ENCODE measurements at places on chromosomes 7 and 10.

- DNase-seq = no peak
These were observed 9.3 kb downstream of the EVX1 start for GRCh38 chr7:27251652-27252590.

- no peak for DNase-seq
These were observed 496.9 kb downstream of the CCSER2 start for GRCh38 chr10:84825330-84825729.

GRCh38 chr7:138814816-138815332, 16.9 kb upstream of the ATP6V0A4 start:
- no peak for DNase-seq

DNA sequence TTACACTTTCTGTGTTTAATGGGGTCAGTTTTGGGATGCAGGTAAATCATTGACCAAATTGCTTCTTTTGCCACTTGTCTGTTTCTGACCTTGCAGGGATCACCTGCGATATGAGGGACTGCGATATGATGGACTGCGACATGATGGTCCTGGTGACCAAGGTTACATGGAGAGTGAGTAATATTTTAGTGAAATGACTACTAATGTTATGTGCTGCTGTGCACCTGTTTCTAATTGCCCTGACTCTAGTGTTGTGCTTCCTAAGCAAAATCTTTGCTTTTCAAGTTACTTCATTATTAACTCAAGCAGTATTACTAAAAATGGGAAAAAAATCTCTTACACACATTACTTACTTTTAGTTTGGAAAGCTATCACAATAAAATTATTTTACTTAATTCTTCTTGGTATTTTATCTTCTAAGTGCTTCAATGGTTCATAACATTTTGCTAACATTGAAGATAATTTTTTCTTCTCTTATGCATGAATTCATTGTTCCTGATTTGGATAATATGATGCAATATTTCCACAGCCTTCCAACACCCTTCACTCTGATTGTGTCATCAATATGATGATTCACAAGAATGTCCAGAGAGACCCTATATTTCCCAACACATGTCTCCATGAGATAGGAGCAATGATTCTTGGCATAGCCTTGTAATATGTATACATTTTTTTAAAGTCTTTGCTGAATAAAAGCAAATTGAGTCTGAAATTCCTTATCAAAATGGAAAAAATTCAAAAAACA, 306.2 kb upstream of the AKR1E2 start:
- no peak for DNase-seq

- no peak for DNase-seq
These were observed at the start of gene TMEM196 for GRCh38 chr7:19772841-19773760. TSS of gene TMEM196 (minus strand) at chr7:19773617. CDS start at chr7:19772696, 921 bp downstream.

GRCh38 chr7:8131694-8132605, 130.0 kb downstream of the ICA1 start:
- no peak for DNase-seq

GRCh38 chr7:92691578-92691977, 101.4 kb upstream of the FAM133B start:
- peak; percentile 81 for DNase-seq

- no peak for DNase-seq
These were observed 166.1 kb downstream of the DNAJB9 start for GRCh38 chr7:108735814-108736213.

GRCh38 chr10:72027498-72027897, 60.9 kb downstream of the SPOCK2 start:
- DNase-seq = peak; percentile 88

GRCh38 chr10:8036506-8037198, 17.8 kb upstream of the GATA3 start:
- no peak for DNase-seq

DNA sequence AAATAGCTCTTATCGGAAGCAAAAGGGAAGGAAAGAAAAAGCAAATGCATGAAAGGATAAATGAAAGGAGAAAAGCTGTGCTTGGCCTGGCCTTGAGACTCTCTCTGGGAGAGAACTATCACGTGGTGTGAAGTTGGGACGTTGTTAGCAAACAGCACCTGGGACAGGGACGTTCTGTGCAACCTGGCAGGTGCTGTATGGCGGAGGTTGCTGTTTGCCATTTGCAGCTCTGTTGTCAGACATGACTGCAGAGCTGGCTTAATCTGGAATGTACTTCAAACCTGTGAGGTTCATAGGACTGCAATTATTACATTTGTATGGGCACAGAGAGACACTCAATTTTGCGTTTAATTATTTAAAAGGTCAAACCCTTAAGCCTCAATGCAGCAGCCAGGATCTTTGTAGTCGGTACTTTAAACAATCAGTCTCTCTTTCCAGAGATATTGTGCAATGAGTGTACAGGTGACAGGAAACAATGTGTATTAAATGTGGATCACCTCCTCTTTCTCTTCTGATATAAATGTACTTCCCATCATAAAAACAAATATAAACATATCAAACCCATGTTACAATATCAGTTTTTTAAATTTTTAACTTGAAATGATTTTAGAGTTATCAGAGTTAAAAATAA, 800.5 kb upstream of the KCND2 start:
- DNase-seq = no peak

DNA sequence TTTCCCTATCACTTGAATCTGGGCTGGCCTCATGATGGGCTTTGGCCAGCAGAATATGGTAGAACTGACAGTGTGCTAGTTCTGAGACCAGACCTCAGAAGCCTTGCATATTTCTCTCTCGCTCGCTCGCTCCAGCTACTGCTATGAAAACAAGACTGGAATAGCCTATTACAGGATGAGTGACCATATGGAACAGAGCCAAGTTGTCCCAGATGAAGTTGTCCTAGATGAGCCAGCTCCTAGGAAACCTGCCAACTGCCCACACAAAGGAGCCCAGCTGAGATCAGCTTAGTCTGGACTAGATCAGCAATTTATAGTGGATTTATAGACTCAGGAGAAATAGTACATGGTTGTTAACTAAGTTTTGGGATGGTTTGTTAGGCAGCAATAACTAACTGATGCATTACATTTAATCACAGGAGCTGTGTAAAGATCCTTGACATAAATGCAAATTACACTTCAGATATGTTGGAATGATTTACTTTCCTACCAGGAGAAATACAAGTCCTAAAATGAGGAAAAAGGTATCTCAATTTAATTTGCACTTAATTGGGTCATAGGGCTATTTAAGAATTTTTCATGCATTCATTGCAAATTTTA, 6.8 kb upstream of the HECW1 start:
- no peak for DNase-seq

- DNase-seq = peak; percentile 46
These were observed 125.7 kb downstream of the RGS10 start for GRCh38 chr10:119416855-119417254.

- DNase-seq = no peak
These were observed 275.3 kb upstream of the MKLN1 start for GRCh38 chr7:131052285-131052904.

GRCh38 chr10:42984035-42984610, 92.7 kb upstream of the RET start:
- no peak for DNase-seq

DNA sequence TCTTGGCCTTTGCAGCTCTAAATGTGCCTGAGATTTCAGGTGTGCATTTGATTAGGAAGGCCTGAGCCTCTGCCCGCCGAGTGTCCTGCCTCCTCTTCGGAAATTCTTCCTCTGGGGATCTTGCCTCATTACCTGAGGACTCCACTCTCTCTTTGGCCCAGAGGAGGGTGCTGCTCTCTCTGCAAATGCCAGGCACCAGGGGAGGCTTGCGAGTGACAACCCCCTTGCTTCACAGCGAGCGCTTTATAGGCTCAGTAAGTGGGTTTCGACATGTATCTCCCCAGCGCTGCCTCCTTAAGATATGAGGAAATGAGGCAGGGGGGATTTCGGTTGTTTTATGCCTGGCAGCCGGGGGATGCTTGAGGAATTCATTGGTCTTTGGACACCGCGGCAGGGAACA, 423.9 kb downstream of the GLRX3 start:
- DNase-seq = no peak

DNA sequence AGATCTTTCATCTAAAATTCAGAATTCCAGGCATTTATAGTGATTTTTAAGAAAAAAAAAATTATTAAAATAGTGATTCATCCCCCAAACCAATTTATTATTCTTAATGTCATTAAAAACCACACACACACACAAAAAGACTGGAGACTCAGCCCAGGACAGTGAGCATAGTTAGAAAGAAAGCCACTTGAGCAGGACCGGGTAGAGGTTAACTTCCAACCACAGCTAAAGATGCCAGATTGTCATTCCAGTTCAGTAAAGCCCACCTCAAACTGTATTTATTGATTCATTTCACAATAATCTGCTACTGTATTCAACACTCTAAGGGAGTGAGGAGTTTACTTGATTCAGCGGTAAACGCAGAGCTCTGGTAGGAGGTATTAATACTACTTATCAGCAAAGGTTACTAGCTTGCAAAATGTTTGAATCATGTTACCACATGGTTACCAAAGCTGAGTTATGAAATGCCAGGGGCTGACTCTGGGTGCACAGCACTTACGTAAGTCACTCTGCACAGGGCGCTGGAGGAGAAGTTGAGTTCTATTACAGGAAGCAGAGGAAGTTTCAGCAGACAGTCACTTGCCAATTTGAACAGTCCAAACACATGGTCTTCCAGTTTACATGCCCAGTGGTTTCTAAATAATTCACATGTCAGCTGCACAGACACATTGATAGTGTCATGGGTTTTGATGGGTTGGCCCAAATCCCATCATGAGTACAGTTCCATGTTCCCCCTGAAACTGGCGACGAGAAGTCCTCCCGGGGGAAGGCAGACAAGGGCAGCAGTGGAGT, 64.6 kb downstream of the KLF6 start:
- peak; percentile 72 for DNase-seq

DNA sequence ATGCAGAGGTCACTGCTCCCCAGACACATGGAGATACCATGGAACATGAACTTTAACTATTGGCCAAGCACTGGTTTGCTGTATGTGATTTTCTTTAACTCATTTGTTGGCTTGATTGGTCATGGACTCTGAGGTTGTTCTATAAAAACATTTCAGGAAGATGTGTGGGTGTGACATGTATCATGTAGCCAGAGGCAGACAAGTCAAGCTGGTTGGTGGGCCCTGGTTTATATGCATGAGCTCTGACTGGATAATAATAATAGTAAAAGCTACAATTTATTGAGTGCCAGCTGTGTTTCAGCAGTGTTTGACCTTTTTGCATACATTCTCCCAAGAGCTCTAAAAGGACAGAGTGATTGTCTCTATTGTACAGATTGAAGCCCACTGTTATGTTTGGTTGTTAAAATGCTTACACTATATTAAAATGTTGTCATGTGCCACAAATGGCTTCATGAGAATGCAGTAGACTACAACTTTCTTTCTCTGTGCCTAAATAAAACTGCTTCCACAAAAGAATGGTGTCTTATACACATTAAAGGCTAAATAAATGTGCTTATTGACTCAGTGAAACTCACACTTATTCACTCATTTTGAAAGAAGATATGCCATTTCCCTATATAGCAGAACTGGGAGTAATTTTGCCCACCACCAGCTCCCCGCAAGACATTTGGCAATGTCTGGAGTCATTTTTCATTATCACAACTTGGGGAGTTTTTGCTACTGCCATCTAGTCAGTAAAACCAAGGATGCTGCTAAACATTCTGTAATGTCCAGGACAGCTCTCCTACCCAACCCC, 243.6 kb upstream of the NFE2L3 start:
- no peak for DNase-seq

- no peak for DNase-seq
These were observed 164.7 kb downstream of the ACTR3B start for GRCh38 chr7:152924238-152924637.

- DNase-seq = no peak
These were observed 84.4 kb upstream of the BET1 start for GRCh38 chr7:94088560-94088959.

DNA sequence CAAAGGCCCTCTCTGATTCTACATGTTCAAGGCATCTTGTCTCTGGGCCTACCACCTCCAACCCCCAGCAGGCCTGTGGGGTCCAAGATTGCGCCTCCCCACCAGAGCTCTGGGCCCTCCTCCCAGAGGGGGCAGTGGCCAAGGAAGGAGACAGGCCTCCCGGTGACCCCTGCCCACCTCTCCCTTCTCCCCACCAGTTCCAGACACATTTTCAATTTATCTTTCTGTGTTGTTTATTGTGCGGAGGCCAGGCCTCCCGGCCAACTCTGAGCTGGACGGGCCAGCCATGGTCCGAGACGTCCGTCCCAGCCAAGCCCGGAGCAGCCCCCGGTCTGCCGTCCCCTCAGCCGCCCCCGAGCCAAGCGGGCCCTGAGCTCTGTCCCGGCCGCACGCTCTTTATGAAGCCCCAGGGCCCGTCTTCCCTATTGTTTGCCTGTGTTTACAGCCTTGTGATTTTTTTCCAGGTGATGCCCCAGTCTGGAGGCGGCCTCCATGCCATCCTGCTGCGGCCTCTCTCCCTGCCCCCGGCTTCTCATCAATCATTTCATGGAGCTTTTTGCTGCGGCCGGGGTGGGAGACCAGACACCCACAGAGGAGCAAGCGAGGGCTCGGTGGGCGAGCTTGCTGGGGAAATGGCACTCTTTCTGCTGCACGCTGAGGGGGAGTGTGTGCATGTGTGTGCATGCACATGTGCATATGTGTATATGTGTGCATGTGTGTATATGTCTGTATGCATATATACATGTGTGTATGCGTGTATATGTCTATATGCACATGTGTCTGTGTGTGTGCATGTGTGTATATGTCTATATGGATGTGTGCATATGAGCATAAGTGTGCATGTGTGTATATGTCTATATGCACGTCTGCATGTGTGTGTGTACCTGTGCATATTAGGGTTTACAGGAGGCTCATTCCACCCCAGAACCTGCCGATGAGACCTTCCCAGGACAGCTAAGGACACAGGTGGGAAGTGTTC, 52.7 kb upstream of the ELN start:
- DNase-seq = no peak

GRCh38 chr10:35752469-35753461, 110.7 kb upstream of the FZD8 start:
- no peak for DNase-seq

DNA sequence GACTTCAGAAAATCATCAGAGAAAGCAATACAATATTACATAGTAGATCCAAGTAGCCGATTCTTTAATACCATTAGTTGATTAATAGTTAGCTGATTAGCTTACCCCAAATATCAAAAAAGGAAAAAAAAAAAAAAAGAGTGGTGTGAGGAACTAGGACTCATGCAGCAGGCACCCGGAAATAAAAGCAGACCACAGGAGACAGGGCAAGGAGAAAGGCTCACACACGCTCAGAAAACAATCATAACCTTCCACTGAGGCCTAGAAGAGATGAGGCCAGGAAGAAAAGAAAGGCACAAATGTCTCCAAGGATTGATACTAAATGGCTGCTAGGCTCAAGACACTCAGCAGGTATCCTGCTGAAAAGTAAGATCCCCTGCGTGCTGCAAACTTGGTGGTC, 25.9 kb downstream of the TRDMT1 start:
- DNase-seq = no peak

DNA sequence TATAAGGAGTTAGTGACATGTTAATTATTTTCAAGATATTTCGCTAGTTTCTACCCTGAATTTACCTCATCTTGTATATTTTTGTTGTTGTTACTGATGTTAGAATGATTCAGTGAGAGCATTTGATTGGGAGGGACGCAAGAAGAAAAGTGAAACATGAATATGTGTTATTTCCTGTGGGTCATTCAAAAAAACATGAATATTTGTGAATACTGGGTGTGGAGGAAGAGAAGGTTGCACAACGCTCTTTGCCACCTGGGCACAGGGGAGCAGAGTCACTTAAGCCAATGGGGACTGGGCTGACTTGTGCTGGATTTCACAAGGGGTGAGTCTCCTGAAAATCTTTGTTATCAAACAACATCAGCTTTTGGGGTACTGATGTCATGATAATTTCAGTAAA, 39.5 kb downstream of the AGK start:
- DNase-seq = no peak

Measured in trophoblast cell (in vitro differentiated cells and primary cell).